ENCODE measurements at places on chromosomes 12 and 14. TPM values are rescaled to one million over a fixed set of nuclear protein-coding genes. Genes with fewer than 3 reads are reported as not detected.

Gene CHGA
- total RNA-seq: not detected

Gene SLC2A13
- total RNA-seq: 9.4 TPM

Gene MYH6
- total RNA-seq: not detected

Gene IPO4
- 44.0 TPM for total RNA-seq

Gene ENDOU
- not detected for total RNA-seq

Gene C12orf42
- not detected for total RNA-seq

Gene LRCOL1
- total RNA-seq: not detected

Gene SLC6A15
- total RNA-seq: 8.9 TPM

DNA sequence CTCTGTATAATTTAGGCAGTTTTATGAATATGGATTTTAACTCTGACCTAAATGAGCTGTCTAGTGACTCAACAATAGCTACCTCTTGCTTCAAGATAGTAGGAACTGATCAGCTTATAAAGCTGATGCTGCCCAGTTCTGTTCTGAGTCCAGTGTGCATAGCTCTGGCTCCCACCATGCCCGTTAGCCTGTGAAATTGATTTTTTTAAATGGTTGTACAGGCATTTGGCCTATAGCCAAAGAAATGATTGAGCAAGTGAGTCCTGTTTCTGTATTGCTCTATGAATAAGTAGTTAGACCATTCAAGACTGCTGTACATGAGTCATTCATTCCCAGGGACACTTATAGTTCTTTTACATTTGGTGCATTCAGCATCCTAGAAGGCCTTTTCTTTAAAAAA lies 36.4 kb downstream of the SAMD4A start:
- peak; percentile 51 for DNase-seq

GRCh38 chr14:81737938-81738337 lies 204.3 kb upstream of the SEL1L start:
- DNase-seq: no peak

- DNase-seq: peak; percentile 21
These were observed 1.1 kb upstream of the HOMEZ start for GRCh38 chr14:23286902-23287479.

DNA sequence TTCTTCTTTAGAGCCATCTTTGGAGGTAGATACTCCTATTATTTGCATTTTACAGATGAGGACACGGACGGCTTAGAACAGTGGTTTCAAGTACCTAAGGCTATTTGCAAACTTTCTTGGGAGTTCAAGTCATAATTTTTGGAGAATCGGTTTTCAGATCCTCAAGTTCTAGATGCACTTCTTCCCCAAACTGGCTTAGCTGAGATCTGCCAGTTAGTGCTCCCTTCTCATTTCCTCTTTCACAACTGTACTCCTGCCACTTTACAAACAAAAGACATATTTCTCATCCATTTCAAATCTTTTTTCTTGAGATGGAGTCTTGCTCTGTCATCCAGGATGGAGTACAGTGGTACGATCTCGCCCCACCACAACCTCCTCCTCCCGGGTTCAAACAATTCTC lies 77.3 kb downstream of the HELB start:
- no peak for DNase-seq

GRCh38 chr14:101508196-101508947 lies 52.9 kb upstream of the DIO3 start:
- DNase-seq: no peak

DNA sequence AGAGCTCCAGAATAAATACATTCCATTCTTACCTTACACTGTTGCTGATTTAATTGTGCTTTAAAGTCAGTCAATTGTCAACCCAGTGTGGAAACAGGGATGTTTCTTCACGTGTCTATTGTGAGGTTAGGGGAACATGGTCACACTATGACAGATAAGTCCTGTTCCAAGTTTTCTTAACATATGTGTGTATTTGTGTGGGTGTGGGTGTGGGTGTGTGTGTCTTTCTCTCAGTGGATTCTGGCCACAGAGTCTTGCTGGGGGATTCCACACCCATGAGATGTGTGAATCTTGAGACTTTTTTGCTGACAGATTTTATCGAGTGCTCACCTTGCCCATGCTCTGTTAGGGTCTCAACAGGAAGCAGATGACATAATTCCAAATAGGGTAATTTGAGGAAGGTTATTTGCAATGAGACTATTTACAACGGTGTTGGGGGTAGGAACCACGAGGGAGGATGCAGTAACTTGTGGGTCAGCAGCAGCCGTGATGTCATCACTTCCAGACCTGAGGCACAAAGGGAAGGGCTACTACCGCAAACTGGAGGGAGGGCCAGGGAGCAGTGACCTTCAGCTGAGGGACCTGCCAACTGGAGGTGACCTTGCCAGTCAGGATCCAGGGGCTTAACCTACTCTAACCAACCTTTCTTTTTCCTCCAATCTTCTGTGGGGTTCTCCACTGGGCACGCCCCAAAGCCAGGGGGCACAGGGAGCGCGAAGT lies 1.9 kb upstream of the VRK1 start:
- no peak for DNase-seq

DNA sequence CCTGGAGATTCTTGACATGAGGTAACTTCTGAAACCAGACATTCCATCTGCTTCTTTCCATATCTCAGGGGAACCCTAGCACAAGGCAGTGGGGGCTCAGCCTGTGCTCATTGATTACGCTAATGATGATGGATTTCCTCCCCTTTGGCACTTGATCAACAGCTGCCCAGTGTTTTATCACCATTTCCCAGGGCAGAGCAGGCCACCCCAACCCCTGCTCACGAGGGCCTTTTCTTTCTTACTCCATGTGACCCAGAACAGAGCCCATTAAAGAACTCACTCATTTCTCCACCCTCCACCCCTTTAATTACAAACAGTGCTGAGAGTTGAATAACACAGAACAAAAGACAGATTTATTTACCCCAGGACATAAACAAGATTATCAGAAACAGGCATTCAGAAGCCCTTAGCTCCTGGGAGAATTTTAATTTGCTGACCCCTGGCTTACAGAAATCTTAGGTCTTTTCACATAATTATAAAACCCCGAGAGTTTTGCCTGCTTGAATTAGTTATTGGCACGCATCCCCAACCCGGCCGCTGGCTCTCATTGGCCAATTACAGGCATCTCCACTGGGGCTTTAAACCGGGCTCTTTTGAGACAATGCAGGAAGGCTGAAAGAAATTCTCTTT lies 32.0 kb upstream of the CCDC60 start:
- no peak for DNase-seq

GRCh38 chr12:34306133-34306830 lies 284.0 kb downstream of the ALG10 start:
- DNase-seq: no peak

DNA sequence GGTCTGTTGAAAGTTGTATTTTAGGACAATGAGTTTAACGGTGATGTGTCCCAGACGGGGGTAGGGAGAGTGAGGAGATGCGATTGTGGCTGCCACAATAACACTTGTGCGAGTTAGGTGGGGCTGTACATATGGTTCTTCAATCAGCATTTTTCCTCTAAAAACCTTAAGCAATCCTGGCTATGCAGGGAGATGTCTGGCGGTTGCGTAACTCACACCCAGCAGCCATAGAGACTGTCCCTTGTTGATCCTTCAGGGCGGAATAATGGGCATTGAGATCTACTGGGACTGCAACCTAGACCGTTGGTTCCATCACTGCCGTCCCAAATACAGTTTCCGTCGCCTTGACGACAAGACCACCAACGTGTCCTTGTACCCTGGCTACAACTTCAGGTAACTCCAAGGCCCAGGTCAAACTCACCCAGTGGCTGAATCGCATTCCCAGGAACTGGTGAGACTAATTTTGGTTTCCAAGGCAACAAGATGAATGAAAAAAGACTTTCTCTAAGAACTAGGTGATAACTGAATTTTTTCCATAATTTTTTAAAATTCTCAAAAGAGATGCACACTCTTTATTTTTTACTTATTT lies 34.6 kb downstream of the P2RX7 start:
- peak; percentile 11 for DNase-seq

DNA sequence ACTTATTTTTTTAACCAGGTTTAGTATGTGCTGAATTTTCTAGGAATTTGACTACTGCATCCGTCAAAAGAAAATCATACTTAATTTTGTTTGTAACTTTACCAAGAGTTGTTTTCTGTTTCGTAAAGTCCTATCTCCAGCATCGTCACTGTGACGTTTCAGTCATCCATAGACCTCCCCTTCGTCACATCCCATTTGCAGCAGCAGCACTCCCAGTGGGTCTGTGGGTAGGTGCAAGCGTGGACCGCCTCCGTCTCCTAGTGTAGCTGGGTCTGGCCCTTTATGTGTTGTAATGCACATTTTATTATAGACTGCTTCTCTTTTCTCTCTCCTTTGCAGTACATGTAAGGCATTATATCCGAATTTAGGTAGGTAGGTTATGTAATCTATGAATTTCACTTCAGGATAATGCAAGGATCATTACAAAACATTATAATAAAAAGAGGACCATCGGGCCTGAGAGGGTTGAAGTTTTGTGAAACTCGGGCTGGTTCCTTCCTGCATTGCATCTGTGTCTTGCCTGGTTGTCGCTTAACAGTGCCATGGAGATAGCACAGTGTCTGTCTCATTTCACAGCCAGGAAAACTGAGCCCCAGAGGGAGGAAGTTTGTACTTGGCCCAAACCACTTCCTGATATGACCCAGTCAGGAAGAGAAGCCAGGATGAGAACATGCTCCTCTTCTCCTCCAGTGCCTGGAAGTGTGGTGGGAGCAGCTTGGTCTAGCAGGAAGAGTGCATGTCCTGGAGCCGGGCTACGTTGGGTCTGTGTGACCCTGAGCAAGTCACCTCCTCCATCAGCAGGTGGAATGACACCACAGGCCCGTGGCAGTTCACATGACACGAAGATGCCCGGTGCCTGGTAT lies 41.3 kb downstream of the EVL start:
- DNase-seq: no peak

- peak; percentile 38 for DNase-seq
These were observed 72.9 kb upstream of the ELK3 start for GRCh38 chr12:96121271-96121711.

DNA sequence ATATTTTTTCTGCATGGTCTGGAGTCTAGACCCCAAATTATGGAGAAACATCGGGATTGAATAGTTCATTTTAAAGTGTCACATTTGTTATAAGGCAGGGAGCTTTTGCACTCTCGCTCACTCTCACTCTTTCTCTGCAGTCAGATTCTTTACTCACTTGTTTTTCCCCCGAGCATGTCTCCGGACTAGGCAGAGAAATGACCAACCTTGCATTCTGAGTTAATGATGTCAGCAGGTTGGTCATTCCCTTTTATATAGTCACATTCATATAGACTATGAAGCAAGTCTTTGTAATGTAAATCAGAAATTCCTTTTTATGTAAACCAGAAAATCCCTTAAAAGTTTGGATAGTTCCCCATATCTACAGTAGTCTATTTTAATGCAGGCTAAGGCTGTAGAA lies 4.1 kb downstream of the C12orf75 start:
- DNase-seq: peak; percentile 49

DNA sequence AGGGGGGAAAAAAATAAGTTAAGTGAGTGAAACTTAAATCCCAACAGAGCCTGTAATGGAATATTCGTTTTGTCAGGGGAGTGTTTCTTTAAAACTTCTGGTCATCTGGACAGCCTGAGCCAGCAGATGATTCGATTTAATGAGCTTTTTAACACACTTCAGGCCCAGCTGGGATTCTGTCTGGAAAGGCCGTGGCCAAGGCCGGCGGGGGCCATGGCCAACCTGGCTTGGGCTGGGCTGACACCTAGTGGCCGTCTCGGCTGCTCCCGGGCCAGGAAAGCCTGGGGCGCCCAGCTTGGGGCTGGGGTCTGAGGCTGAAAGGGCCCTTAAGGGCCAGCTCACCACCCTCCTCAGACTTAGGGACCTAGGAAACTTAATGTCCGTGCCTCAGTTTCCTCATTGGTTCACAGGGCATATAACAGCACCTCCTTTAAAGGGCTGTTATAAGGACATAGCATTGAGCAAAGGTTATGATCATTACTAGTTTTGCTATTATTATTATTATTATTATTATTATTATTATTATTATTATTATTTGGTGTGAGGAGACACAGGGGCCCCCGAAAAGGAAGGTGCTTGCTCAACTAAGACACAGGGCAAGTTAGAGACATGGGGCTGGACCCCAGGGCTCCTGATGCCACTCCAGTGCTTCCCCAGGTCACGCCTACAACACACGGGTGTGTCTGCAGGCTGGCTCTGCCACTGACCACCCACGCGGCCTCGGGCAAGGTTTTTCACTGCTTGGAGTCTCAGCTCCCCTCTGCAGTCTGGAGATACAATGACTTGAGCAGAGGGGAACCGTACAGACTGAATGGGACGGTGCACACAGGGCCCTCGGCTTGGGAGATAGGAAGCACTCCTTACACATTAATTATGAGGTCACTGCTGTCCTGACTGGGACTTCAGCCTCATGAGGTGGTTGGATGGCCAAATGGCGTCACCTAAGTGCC lies 84.0 kb downstream of the SYNE3 start:
- DNase-seq: peak; percentile 14

- DNase-seq: no peak
These were observed 47.1 kb downstream of the ARF6 start for GRCh38 chr14:49939884-49940510.

GRCh38 chr12:52903285-52903854 lies 1.5 kb downstream of the KRT8 start:
- peak; percentile 65 for DNase-seq
